ENCODE measurements at places on chromosomes 11 and 22.
A peak's percentile ranks its signal among the peaks of the same experiment; 100 is the strongest.

DNA sequence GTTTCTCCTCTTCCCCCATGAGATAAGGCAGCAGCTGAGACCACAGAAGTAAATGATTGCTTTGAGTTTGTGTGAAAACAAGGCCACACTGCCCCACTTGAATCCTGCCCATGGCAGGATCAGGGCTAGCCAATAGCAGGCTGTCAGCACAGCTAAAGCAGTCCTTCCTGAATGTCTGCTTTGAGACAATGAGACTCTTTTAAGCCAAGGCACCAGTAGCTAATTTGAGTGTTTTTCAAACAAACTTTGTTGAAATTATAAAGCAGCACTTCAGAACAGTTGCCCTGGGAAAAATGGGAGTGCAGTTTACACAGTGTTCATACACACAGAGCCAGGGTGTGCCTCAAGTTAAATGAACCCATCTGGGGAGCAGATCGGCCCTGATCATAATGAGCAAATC is 103.5 kb upstream of the OR5AK2 start:
- peak; percentile 95 for DNase-seq

- no peak for DNase-seq
Measured at GRCh38 chr11:65425971-65426838, 3.6 kb downstream of the NEAT1 start.

DNA sequence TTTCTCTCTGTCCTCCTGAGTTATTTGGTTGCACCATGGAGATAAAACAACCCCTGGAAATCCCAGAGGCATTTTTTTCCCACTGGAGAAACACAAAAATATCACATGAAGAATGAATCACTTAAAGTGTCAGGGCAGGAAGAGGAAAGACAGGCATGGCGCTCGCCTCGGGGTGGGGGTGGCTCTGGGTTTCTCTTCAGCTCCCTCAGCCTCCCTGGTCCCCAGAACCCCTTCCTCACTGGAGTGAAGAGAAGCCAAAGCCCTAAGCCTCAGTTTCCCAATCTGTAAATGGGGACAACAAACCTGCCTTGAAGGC is 938 bp downstream of the SHISAL1 start:
- DNase-seq: no peak

DNA sequence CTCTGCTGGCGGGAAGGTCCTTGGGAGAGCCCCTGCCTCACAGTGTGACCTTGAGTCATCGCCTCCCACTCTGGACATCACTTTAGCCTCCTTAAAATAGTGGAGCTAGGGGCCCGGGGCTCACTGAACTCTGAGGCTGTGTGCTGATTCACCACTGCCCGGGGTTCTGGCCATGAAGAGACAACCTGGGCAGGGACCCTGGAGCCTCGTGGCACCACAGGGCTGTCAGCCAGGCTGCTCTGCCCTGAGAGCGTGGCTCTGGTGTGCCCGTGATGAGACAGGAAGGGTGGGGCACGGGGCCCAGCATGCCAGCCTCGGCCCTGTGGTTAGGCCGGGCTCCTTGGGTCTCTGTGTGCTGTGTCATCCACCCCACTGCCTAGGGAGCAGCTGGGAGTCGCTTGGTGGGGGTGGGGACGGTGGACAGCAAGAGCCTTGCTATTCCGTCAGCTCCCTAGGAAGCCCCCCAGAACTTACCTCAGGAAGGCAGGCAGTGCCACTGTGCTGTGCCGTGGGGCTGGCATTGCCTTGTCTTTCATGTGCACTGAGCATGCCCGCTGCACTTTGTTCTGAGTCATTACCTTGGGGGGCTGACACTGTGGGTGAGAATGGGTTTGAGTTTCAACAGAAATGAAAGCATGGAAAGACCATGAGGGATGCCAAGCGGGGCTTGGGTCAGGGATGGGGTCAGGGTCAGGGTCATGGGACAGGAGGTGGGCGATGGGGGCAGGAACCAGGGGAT is 31.7 kb downstream of the TPCN2 start:
- DNase-seq: no peak

DNA sequence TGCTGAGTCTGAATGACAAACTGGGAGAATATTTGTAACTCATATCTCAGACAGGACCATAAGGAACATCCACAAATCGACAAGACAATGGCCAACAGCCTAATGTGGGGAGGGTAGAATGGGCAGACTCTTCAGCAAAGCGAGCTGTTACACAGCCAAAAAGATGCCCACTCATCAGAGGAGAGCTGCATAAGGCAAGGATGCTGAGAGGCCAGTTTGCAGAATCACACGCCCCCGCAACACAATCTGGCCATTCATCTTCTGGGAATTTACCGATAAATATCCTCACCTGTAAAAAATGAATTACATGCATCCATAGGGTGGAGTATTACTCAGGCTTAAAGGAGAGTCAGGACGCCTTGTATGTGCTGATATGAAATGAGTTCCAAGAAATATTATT is 57.5 kb upstream of the SLC22A12 start:
- no peak for DNase-seq

- no peak for DNase-seq
Measured at GRCh38 chr11:117495357-117495756, 167.7 kb downstream of the CEP164 start.

- DNase-seq: no peak
Measured at GRCh38 chr11:23314162-23314561, 453.9 kb upstream of the CCDC179 start.

DNA sequence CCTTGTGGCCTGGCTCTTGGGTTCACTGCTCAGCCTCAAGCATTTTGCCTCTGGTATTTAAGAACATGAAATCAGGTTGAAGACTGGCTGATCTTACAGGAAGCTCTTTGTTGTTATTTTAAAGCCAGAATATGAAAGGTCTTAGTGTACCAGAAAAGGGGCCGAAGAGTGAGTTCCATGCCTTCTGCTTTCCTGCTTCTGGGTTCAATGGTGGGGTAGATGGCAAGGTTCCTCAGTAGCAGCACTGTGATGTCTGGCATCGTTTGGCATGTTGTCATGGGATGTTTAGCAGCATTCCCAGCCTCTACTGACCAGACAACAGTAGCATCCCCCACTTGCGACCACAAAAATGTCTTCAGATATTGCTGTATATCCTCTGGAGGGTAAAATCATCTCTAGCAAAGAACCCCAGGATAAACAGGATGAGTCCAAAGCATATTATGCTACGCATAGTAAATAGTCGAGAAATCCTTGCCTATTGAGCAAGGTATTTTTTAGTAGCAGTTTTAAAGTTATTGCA is 2.4 kb downstream of the VPS26B start:
- no peak for DNase-seq

DNA sequence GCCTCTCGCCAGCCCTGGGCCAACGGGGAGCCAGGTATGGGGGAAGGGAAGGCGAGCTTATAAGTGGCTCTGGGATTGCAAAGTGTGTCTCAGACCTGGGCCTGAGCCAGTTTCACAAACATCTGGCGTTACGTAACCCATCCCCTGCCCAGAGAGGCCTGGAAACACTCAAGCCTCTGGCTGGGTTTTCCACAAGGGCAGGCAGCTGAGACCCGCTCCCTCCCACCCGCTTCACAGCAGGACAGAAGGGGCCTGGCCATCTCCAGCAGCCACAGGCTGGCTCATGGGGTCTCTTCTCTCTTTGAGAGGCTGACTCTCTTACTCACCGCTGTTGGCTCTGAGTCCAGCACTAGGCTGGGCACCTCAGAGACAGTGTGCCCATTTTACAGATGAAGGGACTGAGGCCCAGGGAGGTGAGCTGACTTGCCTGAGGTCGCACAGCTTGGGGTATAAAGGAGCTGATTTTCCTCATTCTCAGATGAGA is 44.5 kb downstream of the TRIOBP start:
- no peak for DNase-seq

DNA sequence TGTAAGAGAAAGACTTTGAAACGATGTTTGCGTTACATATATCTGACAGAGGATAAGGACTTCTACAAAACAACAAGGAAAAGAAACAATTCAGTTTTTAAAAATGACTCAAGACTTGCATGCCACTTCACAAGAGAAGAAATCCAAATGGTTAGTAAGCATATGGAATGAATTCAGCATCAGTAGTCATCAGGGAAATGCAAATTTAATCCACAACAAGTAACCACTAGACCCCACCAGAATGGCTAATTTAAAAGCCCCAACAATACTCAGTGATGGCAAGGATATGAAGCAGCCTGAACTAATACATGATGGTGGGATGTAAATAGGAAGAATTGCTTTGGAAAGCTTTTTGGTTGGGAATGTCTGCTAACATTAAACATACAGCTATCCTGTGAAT is 142.6 kb downstream of the ATXN10 start:
- no peak for DNase-seq

DNA sequence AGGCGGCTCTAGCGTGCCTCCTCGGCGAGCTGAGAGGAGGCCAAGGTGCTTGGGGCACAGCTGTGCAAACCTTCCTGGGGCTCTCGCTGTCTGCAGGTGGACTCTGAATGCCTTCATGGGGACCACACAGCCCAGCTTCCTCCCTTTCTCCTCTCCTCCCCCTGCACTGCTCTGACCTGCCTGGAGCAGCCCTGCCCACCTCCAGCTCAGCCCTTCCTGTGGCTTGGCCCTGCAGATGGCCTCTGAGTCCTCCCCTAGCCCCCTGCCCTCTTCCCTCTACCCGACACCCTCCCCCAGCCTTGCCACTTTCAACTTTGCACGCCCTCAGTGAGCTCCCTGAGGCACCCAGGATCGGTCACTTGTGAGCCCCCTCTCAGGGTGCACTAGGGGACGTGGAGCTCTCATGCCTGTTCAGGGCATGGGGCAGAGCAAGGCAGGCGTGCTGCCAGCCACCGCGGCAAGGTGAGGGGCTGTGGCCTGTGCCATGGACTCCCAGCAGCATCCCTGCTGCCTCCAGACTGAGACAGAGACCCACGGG is 31.4 kb downstream of the PPM1F start:
- DNase-seq: no peak

DNA sequence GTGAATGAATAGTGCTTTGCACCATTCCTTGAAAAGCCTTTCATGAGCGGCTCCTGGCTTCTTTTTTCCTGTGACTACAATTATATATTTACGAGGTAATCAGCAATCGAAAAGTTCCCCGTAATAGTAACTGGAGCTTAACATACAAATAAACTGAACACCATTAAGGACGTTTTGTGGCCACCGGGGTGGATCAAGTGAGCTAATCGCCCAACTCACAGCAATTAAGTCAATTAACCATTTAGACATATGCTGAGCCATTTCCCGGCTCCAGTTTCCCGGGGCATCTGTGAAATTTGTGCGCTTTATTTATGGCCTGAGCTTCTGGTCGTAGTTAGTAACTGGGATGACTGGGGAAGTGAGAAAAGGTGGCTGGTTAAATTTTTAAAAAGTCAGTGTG is 465.2 kb downstream of the MIAT start:
- peak; percentile 40 for DNase-seq

- DNase-seq: no peak
Measured at GRCh38 chr11:92098172-92098571, 126.4 kb upstream of the FAT3 start.

DNA sequence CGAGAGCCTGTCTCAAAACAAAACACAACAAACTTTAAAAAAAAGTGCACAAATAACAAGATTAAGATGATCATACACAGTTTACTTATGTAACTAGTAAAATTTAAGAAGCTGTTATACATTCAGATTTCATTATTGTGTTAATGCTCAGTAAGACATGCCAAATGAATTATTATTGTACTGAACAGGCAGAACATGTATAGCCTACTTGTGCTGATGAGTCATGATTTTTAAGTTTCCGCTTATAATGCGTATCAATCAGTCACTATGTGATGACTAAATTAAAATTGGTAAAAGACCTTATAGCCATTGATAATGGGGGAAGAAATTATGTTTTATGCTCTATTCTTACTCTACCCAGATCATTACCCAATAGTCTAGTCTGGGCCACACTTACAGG is 20.5 kb upstream of the EXPH5 start:
- no peak for DNase-seq

DNA sequence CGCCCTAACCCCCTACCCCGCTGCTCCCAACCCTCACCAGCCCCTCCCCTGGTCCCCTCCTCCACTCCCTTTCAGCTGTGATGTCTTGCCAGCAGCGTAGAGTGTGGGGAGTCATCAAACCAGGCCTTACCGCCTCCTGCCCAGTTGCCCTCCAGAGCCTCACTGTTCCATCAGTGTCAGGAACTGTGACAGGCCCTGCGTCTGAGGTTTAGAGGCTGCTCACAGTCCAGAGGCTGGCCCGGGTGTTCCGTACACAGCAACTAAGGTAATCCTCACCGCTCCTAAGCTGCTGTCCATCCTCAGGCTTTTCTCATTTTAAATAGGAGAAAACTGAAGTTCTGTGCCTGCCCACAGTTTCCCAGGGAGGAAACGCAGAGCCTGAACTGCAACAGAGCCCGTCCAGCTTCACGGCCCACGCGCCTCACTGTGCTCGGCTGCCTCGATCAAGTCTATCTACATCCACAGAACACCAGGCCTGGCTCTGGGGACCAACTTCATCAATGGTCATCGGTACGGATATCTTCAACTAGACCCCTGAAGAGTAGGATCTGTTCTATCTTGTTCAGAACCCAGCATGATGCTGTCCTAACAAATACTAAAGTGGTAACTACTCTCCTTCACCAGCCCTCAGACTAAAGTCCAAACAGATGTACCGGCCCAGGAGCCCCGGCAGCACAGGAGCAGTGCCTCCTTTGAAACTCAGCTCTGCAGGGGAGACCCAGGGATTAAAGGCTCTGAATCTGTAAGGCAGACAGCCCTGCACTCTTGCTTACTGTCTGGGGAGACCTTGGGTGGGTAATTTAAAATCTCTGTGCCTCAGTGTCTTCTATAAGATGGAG is 10.3 kb downstream of the VPS37C start:
- DNase-seq: no peak

GRCh38 chr11:117843666-117844484 is 19.3 kb upstream of the FXYD2 start:
- DNase-seq: peak; percentile 15

- DNase-seq: no peak
Measured at GRCh38 chr11:16091862-16092261, 264.5 kb downstream of the SOX6 start.

DNA sequence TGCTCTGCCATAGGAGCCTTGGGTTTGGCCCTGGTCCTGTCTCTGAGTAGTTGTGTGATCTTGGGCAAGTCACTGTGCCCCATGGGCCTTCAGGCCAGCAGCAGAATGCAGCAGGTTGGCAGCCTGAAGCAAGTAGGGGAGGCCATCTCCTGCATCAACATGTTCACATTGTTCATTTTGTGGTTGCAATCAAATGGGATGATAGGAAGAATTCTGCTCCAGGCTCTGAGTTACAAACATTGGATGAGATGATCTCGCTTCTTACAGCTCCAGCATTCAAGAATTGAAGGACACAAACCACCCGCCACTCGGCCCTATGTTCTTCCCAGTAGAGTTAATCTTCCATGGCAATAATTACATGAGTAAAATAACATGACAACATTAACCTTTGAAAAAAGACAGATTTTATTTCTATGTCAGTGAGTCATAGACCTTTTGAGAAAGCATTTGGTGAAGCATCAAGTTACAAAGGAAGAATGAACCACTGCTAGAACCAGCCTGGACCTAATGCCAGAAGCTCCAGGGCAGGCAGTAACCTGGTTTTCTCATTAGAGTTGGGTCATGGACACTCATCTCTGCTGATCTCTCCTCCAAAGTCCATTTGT is 308.3 kb upstream of the NCAM1 start:
- no peak for DNase-seq
